Right renal pelvis (tissue), 4 donors: ENCODE measurements at places on chromosomes 3 and 15. TPM values are rescaled to one million over a fixed set of nuclear protein-coding genes. Genes with fewer than 3 reads are reported as not detected.

FAM81A gene
- polyA plus RNA-seq = 23.9 TPM

ADGRG7 gene
- 0.03 TPM for polyA plus RNA-seq

DNA sequence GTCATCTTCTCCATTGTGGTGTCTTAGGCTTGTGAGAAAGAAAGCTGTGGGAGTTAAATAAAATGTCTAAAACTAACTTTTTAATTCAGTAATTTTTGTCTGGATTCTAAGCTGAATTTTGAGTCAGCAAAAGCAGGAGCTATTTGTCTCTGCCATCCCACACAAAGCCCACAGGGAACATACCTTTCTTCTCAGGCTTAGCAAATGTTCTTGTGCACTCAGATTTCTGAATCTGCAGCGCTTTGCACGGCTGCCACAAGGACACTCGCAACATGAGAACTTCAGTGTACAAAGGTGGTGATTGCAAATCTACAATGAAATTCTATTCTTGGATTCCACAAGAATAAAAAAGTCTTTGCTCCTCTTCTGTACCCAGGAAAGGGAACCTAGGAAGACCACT is 88.2 kb upstream of the RNF7 start:
- no peak for DNase-seq

GRCh38 chr15:67049351-67050044 is 15.9 kb upstream of the SMAD3 start:
- no peak for DNase-seq

GRCh38 chr3:70557976-70558375 is 245.5 kb upstream of the MDFIC2 start:
- DNase-seq = no peak

- no peak for DNase-seq
These were observed 337.2 kb upstream of the DNAJC19 start for GRCh38 chr3:181326637-181327223.

DNA sequence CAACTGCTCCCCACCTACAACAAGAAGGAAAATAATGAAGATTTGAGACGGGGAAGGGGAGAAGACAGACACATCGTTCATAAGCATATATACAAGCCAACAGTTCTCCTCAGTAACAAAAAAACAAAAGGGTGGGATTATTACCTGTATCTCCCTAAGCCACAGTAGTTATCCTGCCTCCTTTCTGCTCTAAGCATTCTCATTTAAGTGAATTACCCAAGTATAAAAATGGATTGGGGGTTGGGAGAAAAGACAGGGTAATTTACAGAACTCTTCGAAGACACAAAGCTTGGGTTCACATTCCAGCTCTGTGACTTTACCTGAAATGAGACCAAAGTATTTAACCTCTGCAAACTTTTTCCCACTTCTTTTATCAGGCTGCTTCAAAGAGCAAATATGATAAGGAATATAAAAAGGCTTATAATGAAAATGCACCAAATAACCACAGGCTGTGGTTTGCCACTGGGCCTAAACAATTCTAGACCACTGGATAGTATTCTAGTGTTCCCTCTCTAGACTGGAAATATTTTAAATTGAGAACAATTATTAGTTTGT is 64.4 kb downstream of the UACA start:
- no peak for DNase-seq
